ENCODE measurements at places on chromosomes 6 and 20. TPM values are rescaled to one million over a fixed set of nuclear protein-coding genes. Genes with fewer than 3 reads are reported as not detected.

The MCHR2 gene
- polyA plus RNA-seq: not detected

The SLC22A1 gene
- not detected for polyA plus RNA-seq

The ELOVL2 gene
- polyA plus RNA-seq: not detected

DNA sequence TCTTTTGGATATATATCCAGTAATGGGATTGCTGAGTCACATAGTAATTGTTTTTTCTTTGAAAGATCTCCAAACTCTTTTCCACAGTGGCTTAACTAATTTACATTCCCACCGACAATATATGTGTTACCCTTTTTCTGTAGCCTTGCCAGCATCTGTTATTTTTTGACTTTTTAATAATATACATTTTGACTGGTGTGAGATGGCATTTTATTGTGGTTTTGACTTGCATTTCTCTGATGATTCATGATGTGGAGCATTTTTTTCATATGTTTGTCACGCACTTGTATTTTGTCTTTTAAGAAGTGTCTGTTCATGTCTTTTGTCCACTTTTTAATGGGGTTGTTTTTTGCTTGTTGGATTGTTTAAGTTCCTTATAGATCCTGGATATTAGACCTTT, 58.9 kb upstream of the OPRM1 start:
- DNase-seq: no peak

The SRMS gene
- not detected for polyA plus RNA-seq

- no peak for DNase-seq
Observed at GRCh38 chr20:53016534-53017042, 44.4 kb downstream of the TSHZ2 start.
